ENCODE measurements at places on chromosomes 6 and 20. TPM values are rescaled to one million over a fixed set of nuclear protein-coding genes. Genes with fewer than 3 reads are reported as not detected.

DNA sequence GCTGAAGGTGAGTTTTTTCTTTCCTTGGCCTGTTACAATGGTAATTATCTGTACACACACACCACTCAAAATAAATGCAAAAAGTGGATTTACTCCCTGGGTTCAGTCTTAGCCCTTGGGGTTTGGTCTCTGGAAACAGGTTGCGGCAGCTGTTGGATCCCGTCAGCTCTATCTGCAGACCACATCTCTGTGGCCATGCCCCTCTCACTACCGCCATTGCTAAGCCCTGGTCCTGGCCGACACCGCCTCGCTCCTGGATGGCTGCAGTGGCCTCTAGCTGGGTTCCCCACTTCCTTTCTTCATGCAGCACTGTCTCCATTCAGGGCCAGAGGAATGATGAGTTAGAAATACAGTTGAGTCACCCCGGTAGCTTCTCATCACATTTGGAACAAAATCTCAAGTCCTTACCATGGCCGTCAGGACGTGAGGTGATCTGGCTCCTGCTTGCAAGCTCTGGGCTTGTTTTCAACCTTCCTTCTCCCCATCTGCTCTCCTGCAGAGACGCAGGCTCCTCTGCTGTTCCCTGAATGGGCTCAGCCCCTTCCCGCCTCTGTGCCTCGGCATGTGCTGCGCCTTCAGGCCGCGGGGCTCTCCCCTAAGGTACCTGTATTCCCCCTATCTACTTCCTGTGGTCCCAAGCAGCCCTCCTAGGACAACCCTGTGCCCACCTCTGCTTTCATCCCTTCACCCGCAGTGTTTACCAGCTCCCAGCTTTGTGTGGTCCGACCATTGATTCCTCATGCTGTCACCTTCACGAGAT lies 38.0 kb downstream of the EFCAB8 start:
- no peak for DNase-seq

DNA sequence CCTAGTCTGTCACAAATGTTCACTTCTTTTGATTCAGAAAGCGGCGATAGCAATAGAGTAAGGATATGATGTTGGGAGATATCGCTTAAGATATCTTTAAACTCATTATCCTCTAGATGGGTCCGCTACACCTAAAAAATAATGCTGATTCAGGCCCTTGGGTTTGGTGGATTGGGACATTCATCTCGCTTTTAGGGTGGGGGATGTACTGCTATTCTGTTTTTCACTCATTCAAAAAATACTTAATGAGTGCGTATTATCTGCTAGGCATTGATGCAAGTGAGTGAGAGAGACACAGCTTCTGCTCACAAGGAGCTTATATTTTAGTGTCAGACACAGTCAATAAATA lies 118.3 kb upstream of the SUPT3H start:
- DNase-seq: no peak

DNA sequence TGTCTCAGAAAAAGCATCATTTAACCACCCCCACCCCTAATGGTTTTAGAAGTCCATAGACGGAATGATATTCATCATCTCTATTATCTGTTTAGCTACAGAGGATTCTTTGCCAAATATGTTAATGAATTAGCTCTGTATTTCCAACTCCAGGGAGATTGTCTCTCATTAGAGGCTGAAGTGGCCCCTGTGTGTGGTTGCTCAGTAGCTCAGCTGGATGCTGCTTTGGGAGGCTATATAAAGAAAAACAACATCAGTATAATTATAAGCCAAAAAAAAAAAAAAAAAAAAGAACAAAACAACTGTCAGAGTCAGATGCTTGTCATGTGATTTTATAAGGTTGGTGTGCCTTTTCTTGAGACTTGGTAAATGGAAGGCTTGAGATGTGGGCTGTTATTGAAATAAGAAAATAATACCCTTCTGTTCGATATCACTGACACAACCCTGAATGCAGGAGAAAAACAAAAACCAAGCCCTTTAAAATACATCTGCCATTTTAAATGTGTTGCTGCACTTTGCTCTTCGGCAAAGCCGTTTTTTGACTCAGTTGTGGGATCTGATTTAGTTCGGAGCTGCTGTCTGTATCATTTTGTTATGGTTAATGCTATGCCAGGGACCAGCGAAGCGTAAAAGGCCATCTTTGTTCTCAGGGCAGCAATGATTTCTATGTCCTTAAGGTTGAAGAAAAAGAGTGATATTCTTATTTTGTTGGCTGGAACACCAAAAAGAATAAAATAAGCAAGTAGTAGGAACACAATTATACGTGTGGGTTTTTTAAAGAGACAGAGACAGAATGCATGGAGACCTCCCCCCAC lies 422.6 kb downstream of the QKI start:
- no peak for DNase-seq

GRCh38 chr6:20173833-20174792 lies 38.2 kb downstream of the MBOAT1 start:
- no peak for DNase-seq

Gene HIVEP1
- total RNA-seq: 44.1 TPM
